COLO829 (cell line): ENCODE measurements at places on chromosomes 3 and 15.

DNA sequence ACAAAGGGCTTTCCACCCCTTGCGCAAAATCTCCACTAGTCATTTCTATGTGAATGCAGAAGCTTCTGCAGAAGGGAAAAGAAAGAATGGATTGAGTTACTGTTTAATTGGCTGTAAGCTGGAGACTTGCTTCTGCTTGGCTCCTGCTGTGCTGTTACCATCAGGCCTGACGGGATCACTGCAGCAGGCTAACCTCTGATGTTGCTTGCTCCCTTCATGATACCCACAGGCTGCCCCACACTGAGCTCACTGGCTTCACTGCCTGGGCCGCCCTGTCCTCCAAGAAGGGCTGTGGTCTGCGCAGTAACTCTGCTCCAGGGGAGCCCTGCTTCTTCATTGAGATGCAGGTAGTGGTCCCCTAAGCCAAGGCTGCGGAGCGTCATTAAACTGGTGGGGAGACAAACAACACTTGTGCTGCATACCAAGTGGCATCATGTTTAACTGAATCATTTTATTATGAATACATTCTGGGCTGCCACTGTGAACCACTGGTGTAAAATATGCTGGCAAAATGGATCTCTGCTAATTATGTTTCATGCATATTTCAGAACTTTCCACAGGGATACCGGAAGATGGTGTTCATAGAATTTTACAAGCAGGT, 78.6 kb downstream of the WDR49 start:
- DNase-seq, result no peak

GRCh38 chr3:148214705-148215104, 483.0 kb upstream of the AGTR1 start:
- DNase-seq, result no peak

DNA sequence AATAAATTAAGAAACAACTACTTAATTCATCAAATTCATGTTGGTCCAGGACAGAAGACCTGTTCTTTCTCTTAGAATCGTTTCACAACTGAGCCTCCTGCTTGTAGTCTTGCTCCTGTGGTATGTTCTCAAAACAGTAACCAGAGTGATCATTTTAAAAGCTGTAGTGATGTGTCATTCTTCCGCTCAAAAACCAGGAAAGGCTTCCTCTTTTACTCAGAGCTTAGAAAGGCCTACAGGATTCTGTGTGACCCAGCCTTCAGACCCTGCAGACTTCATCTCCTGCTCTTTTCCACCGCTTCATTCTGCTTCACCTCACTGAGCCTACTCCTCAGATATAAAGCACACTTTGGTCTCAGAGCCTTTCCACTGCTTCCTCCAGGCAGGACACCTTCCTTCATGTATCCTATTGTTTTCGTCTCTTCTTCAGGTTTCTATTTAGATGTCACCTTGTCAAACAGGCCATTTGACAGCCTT, 22.7 kb downstream of the ST6GAL1 start:
- peak; percentile 87 for DNase-seq

- no peak for DNase-seq
These were observed 34.7 kb downstream of the MAP6D1 start for GRCh38 chr3:183790700-183791099.

DNA sequence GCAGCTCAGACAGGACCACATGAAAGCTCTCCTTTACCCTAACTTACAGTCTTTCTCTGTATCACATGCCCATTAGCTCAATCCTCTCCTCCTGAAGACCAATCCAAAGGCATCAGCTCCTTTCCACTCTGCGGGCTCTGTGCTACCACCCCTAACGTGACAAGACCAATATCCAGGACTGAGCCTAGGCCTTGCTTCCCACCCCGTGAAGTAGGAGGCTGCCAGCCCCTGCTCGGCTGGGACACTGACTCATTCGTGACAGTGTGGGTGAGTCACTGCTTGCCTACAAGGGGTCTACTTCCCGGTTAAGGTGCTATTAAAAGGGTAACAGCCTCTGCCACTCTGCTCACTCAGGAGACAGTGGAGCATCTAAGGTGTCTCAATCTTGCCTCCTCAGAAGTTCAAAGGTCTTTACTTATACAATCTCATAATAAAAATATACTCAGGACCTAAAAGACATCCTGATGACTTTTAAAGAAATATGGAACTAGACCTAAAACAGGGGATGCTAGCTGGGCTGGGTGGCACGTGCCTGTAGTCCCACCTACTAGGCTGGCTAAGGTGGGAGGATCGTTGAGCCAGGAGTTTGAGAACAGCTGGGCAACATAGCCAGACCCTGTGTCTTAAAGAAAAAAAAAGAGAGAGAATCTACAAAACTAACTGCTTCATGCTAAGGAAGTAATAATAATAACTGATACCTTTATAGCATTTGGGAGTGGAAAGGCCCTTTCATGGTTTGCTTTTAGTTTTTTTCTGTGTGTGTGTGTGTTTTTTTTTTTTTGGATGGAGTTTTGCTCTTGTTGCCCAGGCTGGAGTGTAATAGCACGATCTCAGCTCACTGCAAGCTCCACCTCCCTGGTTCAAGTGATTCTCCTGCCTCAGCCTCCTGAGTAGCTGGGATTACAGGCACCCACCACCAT, 55.0 kb downstream of the TMEM44 start:
- DNase-seq, result peak; percentile 54

DNA sequence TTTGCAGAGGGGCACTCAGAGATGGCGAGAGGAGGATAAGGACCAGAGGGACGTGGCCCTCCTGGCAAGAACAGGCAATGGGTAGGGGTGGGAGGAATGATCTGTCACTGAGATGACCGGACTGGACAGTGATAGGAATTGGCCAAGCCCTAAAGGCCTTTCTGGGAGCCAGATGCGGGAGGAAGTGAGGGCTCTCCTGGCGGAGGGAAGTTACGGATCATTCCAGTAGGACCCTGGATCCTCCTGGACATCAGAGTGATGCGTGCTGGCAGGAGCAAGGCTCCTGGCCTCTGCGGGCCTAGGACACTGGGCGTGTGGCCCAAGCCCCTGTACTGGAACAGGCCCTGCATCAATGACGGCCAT, 23.4 kb downstream of the KIF7 start:
- DNase-seq, result no peak

DNA sequence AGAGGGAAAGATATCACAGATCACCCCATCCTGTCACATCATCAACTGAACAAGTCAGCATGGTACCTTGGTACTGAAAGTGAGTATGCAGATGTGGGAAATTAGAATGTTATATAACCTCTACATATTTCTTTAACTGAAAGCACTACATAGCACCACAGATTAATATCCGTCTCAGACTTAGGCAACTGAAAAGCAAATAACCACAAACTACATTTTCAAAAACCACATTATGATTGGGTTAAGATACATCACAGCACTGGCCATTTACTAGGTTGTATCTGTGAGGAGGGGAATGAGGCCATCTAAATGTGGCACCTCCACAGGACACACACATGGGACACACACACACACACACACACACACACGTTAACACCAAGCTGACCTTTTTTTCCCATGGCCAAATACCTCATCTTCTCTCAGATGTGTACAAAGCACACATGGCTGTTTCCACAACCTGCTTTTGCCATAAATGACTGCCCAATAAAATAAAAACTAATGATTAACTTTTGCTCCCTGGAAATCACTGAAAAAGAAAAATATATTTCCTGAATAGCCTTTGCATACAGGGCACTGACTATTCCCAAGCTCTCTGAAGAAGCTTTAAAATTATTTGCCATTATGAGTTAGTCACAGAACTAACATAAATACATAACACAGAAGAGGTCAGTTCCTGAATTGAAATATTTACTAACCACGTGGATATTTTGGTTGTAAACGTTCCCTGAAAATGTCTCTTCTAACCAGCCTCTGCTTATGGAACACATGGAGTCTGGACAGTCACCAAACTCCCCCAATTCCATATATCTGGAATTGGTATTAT, 60.1 kb downstream of the SUMF1 start:
- no peak for DNase-seq

- DNase-seq, result no peak
These were observed 209.2 kb upstream of the GADL1 start for GRCh38 chr3:31103623-31104180.

DNA sequence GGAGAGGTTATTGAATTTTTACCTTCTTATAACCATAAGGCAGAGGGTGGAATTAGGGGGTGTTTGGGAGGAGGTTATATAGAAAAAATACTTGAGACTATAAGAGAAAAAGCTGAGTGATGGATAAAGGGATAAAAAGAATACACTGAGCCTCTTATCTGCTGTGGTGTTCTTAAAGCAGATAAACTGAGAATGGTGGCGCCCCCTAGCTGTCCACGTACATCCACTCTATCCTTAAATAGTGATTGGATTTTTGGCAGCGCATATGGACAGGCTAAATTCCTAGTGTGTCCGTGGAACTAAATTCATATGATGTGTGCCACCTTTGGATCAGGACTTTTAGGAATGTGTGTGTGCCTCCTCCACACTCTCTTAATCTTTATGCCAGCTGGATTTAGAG, 121.1 kb downstream of the OXSM start:
- peak; percentile 59 for DNase-seq

GRCh38 chr3:859135-859534, 233.7 kb upstream of the CNTN6 start:
- no peak for DNase-seq

- no peak for DNase-seq
These were observed 262.9 kb downstream of the ERC2 start for GRCh38 chr3:56205406-56205805.

DNA sequence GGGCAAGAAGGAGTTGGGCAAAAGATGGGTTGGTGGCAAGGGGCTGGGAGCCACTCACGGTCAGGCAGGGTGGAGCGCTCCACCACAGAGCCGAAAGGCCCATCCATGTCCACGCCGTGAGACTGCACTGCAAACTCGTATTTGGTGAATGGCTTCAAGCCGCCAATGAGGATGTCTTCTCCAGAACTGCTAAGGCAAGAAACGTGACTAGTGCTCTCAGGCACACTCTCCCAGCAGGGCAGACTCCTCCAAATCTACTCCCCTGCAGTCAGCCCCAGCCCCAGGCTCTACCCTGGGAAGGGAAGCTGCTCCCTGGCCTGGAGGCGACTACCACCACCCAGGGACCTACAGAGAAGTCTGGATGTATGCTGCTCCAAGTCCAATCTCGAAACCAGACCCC, 11.4 kb upstream of the IGDCC3 start:
- no peak for DNase-seq

GRCh38 chr15:35061825-35062737, 23.0 kb downstream of the NANOGP8 start:
- DNase-seq, result no peak

- no peak for DNase-seq
These were observed 25.2 kb upstream of the CCK start for GRCh38 chr3:42290966-42291714.

DNA sequence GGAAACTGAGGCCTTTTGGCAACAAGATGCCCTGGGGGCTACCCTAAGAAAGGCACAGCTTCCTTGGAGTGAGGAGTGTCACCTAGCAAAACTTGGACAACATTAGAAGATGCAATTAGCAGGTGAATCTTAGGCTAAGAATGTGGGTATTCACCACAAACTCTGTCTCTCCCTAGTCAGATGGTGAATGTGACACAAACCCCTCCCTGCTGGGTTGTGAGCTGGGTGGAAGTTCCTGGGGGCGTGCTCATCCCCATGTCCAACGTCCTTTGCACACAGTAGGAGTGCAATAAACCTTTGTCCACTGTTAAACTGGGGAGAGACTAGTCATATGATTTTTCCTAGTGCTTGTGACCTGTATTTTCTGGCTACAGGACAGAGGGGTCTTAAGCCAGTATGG, 67.1 kb upstream of the SH3GL3 start:
- DNase-seq, result no peak

GRCh38 chr3:9930804-9931418, 2.7 kb upstream of the CRELD1 start:
- no peak for DNase-seq
